Endothelial cell (in vitro differentiated cells): ENCODE measurements at places on chromosomes 3 and 15.

GRCh38 chr3:128152419-128153155 is 694 bp upstream of the EEFSEC start:
- no peak for DNase-seq

DNA sequence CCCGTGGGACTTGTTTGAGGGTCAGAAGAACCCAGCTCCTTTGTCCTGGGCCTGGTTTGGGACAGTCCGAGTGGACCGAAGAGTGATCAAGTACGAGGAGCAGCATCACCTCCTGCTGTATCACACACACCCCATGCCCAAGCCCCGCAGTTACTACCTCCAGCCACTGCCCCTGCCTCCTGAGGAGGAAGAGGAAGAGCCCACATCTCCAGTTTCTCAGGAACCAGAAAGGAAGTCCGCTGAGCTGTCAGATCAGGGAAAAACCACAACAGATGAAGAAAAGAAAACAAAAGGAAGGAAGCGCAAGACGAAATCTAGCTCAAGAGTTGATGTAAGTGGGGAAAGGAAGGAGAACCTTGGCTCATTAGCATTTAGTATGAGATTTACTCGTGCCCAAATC is 3.3 kb upstream of the P2RY12 start:
- peak; percentile 19 for DNase-seq

GRCh38 chr15:63506537-63507035 is 2.2 kb downstream of the USP3 start:
- no peak for DNase-seq

DNA sequence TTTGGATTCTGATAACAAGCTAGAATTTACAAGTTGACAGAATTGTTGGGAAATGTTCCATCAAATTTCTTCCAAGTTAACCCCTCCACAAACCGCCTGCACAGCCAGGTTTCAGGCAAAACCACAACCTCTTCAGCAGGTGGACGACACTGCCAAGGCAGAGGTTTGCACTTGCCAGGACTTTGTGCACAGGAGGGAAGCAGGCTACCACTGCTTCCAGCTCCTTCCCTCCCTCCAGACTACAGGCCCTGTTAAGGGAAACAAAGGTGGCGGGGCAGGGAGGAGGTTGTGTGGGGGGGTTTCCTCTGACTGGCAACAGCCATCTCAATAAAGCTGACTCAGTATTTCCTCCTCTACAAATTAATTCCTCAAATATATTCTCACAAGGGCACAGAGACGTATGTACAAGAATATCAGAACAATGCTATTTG is 42.2 kb downstream of the TBC1D2B start:
- DNase-seq = no peak

DNA sequence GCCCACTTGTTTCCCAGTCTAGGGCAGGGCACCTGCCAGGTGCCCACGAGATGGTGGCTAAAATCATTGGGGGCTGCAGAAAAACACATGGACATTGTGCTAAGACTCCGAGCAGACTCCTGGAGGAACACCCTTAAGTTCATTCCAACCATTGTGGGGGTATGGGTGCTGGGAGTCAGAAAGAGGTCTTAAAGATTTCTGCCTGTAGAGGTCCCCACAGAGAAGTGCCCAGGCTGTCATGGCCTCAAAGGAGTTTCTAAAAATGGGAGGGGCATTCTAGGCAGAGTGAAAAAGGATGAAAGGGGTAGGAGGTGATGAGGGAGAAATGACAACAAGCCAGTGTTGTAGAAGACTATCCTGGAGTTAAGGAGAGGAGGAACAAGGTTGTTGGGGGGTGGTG is 17.1 kb downstream of the RBP1 start:
- DNase-seq = no peak

DNA sequence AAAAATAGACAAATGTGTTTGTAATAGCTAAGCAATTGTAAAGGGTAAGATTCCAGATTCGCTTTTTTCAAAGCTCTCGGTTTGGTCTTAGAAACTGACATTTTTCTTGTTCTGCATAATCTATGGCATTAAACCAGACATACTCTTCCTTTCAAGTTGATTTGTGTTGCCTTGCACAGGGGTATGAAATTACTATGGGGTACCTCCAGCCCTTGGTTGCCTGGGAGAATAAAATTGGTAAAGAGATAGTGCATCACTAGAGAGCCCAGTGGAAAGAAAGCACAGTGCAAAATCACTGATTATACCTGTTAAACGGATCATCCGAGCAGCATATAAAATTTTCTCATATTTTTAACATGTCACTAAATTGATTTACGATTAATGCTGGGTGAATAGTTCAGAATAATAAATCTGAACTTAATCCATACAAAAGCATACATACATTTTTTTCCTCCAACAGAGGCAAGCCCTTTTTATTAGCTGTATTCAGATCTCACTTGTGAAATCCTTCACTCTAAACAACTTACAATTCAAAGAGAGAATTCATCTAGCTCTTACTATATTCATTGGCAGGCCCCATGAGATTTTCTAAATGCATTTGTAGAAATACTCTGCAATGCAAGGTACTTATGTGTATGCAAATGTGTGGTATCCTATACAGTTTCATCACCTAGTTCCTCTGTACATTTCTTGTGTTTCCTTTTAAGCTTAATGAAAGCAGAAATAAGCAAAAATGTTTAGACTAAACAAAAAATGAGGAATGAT is 224.4 kb downstream of the ROBO1 start:
- DNase-seq = no peak

DNA sequence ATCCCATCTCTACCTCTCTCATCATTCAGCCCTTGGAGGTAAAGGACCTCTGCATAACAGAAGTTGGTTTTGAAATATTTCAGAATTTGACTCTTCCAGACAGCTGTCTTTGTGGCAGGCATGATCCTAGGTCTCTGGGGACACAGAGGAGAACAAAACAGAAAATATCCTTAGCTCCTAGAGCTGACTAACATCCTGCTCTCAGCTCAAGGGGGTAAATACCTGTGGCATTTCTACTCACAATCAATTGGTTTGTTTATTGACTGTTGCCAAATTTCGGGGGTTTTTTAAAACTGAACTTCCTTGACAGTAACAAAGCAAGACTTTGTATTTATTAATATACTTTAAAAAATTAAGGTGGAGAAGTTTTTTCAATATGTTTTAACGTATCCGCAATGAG is 78.8 kb downstream of the EOMES start:
- DNase-seq = no peak

DNA sequence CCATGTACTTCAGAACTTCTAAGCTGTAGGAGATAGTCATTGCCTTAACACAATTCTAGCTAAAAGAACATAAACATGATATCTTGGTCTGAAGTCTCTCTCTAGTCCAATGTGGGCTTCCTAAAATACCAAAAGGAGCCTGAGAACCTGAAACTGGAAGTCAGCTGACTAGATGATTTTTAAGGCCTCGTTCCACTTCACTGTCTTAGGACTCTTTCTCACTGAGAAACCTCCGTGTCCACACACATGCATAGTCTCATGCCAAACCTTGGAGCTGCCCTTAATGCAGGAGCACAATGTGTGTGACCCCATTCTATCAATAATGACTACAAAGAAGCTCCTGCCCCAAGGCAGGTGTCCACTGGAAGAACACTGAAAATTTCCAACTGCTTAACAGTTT is 87.7 kb downstream of the ETFA start:
- no peak for DNase-seq

DNA sequence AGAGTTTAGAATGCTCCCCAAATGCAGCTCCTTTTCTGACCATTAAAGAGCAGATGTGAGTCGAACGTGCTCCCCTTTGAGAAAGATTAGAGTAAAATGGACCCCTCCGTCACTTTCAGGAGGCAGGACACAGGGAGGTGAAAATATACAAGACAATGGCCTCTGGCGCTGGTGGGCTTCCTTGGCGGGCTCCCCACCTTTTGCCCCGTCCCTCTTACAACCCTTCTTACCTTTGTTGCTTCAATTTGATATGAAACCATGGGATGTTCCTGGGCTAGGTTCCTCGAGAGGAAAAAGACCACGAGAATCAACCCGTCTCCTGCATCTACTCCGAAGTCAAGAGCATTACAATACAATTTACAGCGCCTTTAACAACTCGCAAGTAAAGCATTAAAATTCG is 214.2 kb downstream of the MEIS2 start:
- DNase-seq = no peak

DNA sequence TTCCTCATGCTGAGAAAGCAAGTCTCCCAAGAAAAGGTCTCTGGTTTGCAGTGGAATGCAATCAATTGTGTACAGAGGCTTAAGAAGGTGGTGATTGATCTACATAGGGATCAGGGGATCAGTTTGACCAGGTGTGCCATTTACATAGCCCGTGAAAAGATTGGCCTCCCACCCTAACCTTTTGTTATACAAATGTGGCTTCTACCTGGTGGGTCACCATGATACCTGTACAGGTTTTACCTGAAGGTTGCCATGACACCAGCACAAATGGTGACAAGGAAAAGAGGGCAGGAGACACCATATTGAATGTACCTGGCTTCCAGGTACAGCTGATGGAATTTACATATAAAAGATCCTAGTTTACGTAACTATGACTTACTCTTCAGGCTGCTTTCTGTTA is 25.5 kb upstream of the TEX55 start:
- DNase-seq = no peak
